Ascending aorta (tissue), 2 donors: ENCODE measurements at places on chromosomes 3 and 15.

GRCh38 chr3:172388412-172389078 is 59.7 kb downstream of the GHSR start:
- DNase-seq = no peak

DNA sequence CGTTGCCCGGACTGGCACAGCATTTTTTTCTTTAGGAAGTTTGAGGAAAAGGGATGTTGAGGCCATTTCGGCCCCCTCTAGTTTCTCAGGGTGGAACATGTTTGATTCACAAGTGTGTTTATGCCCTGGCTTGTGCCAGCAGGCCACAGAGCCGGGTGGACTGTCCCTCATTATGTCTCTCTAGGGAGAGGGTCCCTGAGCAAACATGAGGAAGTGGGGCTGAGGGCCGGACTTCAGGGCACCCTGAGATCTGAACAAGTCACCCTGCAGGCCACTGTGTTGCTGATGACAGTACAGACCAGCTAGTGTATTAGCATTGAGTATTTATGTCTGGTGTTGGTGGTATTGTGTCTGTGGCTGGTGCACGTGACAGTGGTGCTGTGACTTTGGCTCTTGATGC is 34.9 kb downstream of the RNU5B-1 start:
- no peak for DNase-seq

DNA sequence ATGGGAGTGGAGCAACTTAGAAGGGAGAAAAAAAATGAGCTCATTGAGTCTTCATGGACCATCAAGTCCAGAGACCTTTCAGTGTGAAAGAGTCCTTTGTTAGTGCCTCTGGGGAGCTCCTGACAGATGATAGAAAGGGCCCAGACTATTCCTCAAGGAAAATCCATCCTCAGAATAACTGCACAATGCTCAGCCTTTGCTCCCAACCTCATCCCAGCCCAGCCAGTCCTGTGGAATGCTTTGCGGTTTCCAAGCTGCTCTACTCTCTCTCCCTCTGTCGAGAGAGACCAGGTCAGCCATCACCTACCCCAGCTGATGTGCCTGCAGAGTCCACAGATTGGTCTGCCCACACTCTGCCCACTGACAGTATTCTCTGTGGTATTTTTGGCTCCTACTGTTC is 406.2 kb downstream of the MFSD1 start:
- DNase-seq = no peak

DNA sequence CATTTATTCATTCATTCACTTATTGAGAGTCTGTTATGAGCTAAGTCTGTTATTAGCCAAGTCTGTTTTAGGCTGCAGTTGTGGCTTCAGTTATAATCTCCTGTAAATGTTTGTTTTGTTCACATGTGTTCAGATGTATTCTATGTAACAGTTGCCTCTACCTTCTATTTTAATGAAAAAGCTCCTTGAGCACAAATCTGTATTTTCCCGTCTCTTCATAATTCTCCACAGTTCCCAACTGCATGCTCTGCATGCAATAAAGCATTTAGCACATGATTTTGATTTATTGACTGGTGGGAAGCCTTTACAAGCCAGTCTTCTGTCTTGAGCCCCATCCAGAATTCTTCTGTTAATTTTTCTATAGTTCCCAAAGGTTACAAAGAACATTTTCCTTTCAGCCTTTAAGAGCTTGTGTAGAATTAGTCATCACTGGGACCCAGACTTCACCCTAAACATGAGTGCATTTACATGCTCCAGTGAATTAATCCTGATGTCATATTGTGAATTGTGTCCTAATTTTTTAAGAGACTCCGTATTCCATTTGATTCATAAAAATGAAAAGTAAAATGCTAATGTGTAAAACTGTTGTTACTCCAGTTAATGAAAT is 122.3 kb upstream of the NR2E3 start:
- DNase-seq = no peak

DNA sequence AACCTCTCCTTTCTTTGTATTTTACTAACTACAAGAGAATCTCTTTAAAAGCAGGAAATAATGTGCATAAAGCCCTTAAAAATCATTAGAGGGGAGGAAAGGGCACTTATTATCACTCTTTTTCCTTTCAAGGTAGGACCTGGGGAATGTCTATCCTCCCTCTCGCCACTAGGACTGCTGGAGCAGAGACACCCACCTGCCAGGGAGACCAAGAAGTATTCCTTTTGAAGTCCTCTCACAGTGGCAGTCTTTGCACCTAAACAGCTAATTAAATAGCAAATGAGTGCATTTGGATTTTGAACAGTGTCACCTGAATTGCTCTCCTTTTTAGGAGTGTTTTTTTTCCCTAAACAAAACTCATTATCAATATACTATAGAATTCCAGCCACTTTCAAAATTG is 874.1 kb downstream of the ZPLD1 start:
- no peak for DNase-seq

DNA sequence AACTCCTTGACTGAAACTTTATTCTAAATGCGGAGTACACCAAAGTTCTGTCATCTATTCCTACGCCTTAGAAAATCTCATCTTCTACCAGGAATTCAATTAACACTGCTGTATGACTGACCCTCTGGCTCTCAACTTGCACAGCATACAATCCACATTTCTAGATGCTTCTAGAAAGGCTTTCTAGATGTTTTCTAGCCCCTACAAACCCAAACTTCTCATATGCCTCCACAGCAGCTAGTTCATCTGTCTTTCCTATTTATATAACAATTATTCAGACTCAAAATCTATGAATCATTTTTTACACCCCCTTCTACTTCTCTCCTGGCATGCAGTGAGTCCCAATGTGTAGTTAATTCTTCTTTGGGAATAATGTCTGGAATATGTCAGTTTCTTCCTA is 13.2 kb downstream of the INO80 start:
- DNase-seq = no peak
